Hindlimb muscle (tissue), 1 donor: ENCODE measurements at places on chromosomes 6 and 20.

GRCh38 chr6:14713008-14713960 lies 532.6 kb upstream of the JARID2 start:
- peak; percentile 36 for DNase-seq

DNA sequence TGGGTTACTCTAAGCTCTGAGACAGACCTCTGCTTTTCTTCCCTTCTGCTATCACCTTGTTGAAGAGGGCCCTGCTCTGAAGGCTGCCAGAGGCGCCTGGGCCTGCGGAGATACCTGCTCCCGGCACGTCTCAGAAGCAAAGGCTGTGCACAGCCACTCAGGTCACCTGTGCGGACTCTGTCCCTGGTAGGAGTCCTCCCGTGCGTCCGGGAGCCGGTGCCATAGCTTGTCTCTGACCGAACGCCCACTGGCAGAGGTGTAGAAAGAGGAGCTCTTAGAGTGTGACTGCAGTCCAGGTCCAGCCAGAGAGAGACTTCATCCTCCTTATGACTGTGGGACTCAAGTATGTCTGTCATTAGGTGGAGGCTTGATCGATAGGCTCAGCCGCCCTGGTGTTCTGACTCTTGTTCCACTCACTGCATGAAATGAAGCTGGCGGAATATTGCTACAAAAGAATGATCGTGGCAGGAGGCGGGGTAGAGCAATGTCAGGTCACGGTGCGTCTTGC lies 51.0 kb upstream of the UNC93A start:
- DNase-seq, result no peak

- peak; percentile 87 for DNase-seq
Observed at GRCh38 chr20:53578492-53579222, 15.0 kb downstream of the ZNF217 start.

GRCh38 chr6:101011186-101011585 lies 130.1 kb upstream of the ASCC3 start:
- no peak for DNase-seq

GRCh38 chr6:111894951-111895350 lies 21.7 kb upstream of the FYN start:
- no peak for DNase-seq

DNA sequence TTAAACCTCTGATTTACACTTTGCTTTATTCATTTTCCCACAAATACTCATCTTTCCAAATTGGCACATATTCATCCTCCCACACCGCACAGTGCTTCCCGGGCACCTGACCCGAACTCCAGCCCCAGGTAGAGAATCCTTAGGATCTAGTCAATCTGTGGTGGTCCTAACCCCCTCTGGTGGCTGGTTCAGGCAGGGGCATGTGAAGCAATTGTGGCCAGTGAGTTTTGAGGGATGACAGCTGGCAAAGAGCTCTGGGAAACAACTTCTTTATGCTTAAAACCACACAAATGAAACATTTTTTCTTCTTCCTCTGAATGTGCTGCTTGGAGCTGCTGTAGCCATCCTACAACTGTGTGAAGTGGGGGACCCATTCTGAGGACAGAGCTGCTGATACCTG lies 54.7 kb downstream of the ELOVL5 start:
- no peak for DNase-seq

- DNase-seq, result peak; percentile 66
Observed at GRCh38 chr6:5442916-5443315, 181.6 kb downstream of the FARS2 start.

GRCh38 chr20:35319871-35320197 lies 27.6 kb upstream of the FAM83C start:
- no peak for DNase-seq

- no peak for DNase-seq
Observed at GRCh38 chr6:14072084-14072483, 45.5 kb upstream of the CD83 start.

GRCh38 chr6:105624021-105624420 lies 221.1 kb upstream of the PREP start:
- DNase-seq, result no peak

GRCh38 chr20:48310305-48310704 lies 517.5 kb downstream of the PREX1 start:
- no peak for DNase-seq

DNA sequence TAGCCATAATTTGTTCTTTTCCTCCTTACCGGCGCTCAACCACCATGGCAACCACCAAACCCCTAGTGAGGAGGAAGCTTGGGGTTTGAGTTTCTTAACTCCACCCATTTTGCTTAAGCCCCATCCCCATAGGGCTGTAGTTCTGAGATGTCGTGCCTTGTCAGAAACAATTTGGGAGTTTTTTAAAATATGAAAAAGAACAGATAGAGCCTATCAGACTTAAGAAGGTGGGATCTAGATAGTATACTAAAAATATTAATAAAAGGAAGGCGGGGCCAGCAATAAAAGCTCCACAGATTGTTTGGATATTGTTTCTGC lies 5.6 kb downstream of the BRD2 start:
- DNase-seq, result no peak

DNA sequence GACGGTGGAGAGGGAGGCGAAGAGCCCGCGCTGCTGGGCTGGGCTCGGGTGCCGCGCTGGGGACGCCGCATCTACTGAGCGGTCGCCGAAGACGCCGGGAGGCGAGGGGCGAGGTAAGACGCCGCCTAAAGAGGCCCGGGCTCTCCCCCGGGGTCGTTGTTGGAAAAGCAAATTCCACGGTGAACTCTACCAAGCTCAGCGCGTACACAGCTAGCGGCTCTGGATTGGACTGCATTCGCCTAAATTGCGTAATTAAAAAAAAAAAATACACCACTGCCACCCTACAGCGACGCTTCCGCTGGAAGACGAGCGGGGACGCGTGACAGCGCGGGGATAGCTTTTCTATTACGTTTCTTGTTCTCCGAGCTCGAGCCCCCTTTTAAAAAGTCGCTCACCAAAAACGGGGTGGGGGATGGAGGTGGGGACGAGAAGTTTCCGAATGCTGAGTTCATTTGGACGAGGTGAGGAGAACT lies 92.0 kb upstream of the PRDM1 start:
- no peak for DNase-seq
